CD8-positive, alpha-beta memory T cell (primary cell): ENCODE measurements at places on chromosomes 6 and 20. TPM values are rescaled to one million over a fixed set of nuclear protein-coding genes. Genes with fewer than 3 reads are reported as not detected.

GRCh38 chr6:128327890-128328289, 192.5 kb downstream of the PTPRK start:
- DNase-seq, result no peak

DNA sequence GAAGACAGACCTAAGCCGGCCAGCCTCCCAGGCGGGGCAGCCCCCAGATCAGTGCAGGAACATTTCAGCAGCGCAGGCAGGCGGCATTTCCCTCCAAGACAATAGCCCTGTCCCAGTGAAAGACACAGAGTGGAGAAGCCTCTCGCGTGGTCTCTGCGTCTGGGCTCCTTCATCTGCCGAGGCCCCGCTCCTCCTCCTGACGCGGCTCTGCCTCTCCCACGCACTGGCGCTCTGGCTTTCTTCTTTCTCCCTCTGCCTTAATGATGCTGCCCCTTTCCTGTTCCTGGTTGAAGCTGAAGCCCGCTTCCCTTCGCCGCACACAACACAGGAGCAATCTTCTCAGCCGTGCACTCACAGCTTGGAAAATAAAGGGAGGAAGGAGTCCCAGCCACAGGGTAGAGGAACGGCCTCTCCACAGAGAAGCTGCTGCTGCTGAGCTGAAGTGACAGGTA, 347.5 kb downstream of the CDH4 start:
- DNase-seq, result no peak

GRCh38 chr20:32993496-32994050, 10.7 kb downstream of the SUN5 start:
- no peak for DNase-seq

DNA sequence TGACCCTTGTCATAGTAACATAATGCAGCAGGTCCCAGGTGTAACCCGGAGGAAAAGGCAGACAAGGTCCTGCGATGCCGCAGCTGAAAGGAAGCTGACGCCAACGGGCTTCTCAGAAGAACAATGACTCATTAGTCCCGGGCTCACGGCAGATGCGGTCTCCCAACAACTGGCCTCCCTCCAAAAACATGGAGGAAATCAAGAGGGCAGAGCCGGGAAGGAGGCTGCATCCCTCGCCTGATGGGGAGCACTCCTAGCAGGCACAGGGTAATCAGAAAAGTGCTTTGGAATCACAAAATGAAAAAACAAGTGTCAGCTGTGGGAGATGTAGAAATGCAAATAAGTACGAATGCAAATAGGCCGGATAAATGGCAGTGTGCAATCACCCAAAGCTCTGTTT, 165.2 kb upstream of the AGPAT4 start:
- DNase-seq, result no peak

DNA sequence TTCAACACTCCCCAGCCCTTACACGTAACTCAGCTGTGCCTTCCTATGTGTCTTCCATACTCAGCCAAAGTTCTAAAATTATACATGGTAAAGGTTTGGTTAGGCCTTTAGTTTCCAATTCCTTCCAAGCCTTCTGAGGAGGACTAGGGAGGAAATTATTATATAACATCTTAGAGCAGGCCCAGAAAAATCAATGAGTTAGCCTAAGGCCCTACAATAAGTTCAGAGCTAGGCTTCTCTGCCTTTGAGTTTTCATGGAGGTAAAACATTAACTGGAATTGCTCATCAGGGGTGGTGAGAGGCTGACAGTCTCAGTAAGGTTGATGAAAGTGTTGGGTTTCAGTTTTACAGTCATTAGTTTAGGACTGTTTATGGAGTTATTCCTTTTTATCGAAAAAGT, 286.0 kb downstream of the ADGB start:
- no peak for DNase-seq

GRCh38 chr6:89602166-89602565, 36.4 kb downstream of the LYRM2 start:
- no peak for DNase-seq

- no peak for DNase-seq
Measured at GRCh38 chr20:60132827-60133670, 174.8 kb downstream of the CDH26 start.

GRCh38 chr6:13053006-13053461, 275.3 kb downstream of the TBC1D7 start:
- no peak for DNase-seq

DNA sequence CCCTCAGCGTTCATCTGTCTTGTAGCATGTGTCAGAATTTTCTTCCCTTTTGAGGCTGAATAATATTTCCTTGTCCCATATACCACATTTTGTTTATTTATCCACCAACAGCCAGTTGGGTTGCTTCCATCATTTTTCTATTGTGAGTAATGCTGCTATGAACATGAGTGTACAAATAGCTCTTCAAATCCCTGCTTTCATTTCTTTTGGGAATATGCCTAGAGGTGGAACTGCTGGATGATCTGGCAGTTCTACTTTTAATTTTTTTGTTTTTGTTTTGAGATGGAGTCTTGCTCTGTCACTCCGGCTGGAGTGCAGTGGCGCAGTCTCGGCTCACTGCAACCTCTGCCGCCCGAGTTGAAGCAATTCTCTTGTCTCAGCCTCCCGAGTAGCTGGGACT, 64.7 kb downstream of the SASH1 start:
- no peak for DNase-seq

DNA sequence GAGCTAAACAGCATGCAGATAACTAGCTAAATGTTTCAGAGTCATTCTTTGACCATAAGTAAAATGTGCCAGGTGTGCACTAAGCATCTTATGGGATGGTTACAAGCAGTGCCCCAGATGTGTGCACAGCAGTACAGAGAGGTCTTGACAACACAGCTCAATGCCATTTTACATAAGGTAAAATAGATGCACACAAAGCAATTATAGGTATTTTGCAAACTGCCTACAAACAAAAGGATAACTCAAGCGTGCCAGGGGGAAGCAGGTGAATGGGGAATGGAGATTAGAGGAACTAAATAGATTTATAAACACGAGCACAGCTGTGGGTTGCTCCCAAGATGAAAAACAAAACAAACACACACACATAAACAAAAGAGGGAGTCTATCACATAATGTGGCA, 64.8 kb downstream of the SLC2A10 start:
- no peak for DNase-seq

DNA sequence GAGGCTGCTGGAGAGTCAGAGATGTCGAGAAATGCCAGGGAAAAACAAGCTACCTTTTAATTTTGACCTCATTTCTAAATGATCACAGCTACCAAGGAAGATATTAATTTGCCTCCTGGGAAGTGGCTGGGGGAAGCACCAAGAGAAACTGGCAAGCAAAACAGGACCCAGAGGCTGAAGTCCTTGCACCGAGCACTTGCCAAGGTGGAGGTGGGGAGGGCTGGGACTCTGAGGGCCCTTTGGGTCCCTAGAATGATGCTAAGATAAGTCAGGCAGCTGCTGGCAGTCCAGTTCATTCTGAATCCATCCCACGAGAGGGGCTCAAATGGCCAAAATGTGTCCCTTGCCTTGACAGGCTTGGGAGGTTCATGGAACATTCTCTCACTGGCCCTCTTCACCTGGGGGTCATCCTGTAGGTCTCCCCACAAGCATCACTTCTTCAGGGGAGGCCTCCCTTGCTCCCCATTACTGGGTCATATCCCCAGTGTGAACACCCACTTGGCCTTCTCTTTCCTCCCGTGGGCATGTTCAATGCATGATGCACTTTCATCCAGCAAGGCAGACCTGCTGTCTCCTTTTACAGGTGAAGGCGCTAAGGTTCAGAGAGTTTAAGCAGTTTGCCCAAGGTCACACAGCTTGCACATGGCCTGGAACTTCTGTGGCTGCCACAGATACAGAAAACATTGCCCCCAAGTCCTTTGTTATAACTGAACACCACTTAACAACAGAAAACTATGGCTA, 39.1 kb upstream of the BLCAP start:
- no peak for DNase-seq

- no peak for DNase-seq
Measured at GRCh38 chr20:15597306-15597705, 975.9 kb downstream of the KIF16B start.

DNA sequence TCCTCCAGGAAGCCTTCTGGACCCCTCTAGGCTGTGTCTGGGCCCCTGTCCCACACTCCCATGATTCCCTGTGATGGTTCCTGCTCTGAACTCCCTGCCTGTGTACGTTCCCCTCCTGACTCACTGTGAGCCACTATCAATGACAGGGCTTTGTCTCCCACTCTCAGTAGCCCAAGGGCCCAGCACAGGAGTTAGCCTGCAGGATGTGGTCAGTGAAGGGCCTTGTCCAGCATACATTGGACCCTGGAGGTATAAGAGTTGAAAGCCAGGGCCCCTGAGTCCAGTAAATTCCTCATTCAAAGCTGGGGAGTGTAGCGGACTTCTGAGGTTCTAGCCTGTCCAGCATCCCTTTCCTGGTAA, 19.0 kb downstream of the ZBP1 start:
- DNase-seq, result no peak

DNA sequence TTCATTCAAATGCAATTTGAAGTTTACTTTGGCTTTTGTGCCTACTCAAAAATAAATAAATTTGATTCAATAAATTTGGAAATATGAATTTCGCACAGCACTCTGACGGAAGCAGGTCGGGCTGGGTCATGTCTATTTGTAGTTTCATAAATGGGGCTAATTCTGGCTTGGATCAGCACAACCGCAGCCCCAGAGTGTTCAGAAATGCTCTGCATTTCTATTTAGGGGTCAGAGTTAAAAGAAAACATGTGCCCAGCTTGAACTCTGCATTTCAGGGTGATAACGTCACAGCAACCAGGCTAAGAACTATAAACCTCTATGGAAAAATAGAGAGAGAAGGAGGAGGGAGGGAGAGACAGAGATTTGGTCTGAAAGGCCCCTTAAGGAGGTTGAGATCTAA, 480.9 kb upstream of the NOX3 start:
- DNase-seq, result no peak

DNA sequence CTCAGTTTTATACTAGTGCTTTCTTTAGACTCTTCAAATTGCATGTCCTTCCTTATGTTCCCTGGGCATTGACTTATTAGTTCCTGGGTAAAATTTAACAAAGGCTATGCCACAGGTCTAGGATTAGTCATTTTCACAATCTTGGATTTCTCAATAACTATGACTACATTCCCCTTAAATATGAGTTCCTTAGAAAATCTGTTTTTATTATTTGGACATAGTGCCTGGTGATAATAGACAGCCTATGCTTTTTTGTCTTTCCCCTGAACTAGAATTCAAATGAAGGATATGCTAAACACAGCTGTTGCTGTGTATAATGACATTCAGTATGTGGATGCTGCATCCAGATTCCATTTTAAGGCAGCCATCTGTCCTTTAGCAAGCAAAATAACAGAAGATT, 1252.8 kb upstream of the GJE1 start:
- no peak for DNase-seq

GRCh38 chr6:150732765-150733539, 132.6 kb upstream of the MTHFD1L start:
- DNase-seq, result no peak

DNA sequence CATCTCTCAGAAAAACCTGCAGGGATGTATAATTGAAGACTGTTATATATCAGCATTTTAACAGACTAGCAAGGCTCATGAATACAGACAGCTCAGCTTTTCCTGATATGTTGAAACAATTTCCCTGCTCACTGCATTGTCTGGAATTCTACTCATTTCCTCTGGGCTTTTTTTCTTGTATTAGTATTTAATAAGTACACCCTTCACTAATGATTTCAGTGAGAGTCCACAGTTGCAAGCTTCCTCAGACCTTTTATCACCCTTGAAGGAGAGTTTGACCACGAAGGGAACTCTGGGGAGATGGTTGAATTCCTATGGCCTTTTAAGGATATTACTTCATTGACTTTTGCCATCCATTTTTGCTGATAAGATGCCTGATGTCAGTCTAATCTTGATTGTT, 248.7 kb downstream of the ADGB start:
- no peak for DNase-seq

DNA sequence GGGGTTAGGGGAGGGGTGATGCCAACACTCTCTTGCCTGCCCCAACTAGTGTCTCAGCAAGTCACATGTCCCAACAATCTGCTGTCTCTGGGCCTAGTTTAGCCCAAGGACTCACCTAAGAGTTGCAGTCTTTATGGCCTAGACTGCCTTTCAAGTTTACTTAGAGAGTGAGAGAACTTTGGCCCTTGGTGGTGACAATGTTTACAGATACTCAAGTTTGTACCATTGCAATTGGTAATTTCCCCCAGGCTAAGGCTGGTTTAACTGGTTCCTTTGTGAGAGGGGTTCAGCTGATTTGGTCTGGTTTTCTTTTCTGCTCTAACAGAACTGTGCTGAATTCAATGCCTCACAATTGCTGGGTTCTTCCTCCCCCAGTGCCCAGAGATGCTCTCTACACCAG, 1279.9 kb upstream of the EYS start:
- DNase-seq, result no peak

GRCh38 chr20:37205130-37205529, 25.8 kb upstream of the MROH8 start:
- DNase-seq, result no peak

Gene SRSF12
- total RNA-seq, result 0.81 TPM

Gene HLA-DMA
- total RNA-seq, result 16.5 TPM

Gene NHLRC1
- 0.29 TPM for total RNA-seq

Gene FARS2
- total RNA-seq, result 24.9 TPM

Gene RBPJL
- not detected for total RNA-seq

Gene VGLL2
- total RNA-seq, result not detected

Gene PRDM1
- total RNA-seq, result 88.2 TPM

Gene WFDC5
- not detected for total RNA-seq

Gene ETV7
- 0.61 TPM for total RNA-seq

Gene OLIG3
- total RNA-seq, result 0.40 TPM

Gene CFAP61
- total RNA-seq, result not detected

Gene OTOR
- total RNA-seq, result not detected
